Stimulated activated CD8-positive, alpha-beta memory T cell treated with anti-CD3 and anti-CD28 coated beads, Interleukin-4, amount 100 ng/mL, for 4 hours (primary cell): ENCODE measurements at places on chromosomes 4 and X.

GRCh38 chr4:46388857-46389256 lies 1.1 kb downstream of the GABRA2 start:
- DNase-seq: no peak

GRCh38 chr4:95466791-95467190 lies 82.0 kb downstream of the UNC5C start:
- no peak for DNase-seq

DNA sequence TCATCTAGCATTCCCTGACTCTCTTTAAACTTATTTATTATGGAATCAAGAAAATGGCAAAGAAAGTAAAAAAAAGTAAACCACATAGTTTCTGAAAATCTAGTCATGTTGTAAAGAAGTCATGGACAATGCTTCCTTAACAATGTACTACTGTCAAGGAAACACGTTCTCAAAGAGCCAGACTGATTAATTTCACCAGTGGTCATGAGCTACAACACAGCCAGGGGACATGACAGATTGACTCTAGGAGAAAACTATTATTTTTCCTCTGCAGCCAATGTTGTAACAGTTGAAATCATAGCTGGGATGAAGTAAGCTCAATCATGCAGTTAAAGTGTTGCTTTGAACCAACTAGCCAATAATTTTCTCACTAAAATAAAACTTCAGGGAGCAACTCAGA lies 109.2 kb downstream of the MAPK10 start:
- no peak for DNase-seq

- no peak for DNase-seq
Measured at GRCh38 chr4:13782231-13782630, 154.7 kb upstream of the BOD1L1 start.

DNA sequence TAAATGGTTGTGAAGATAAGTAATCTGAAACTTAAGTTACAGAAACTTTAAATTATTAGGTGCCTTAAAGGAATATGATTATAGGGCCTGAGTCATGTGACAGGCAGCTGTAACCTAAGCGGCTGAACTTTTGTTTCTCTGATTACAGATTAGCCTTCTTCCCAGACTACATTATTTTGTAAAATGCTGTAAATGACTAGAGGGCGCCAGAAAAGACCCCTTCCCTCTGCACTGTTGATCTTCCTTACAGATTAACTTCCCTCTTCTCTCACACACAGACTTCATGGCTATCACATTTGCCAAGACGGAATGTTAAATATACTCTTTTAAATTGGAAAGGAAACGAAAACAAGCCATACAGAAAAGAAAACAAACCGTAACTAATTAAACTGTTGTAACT lies 96.6 kb downstream of the EVC2 start:
- no peak for DNase-seq

- no peak for DNase-seq
Measured at GRCh38 chrX:14673764-14674163, 144.4 kb downstream of the GLRA2 start.

GRCh38 chrX:53704294-53704693 lies 17.8 kb upstream of the HUWE1 start:
- DNase-seq: no peak

DNA sequence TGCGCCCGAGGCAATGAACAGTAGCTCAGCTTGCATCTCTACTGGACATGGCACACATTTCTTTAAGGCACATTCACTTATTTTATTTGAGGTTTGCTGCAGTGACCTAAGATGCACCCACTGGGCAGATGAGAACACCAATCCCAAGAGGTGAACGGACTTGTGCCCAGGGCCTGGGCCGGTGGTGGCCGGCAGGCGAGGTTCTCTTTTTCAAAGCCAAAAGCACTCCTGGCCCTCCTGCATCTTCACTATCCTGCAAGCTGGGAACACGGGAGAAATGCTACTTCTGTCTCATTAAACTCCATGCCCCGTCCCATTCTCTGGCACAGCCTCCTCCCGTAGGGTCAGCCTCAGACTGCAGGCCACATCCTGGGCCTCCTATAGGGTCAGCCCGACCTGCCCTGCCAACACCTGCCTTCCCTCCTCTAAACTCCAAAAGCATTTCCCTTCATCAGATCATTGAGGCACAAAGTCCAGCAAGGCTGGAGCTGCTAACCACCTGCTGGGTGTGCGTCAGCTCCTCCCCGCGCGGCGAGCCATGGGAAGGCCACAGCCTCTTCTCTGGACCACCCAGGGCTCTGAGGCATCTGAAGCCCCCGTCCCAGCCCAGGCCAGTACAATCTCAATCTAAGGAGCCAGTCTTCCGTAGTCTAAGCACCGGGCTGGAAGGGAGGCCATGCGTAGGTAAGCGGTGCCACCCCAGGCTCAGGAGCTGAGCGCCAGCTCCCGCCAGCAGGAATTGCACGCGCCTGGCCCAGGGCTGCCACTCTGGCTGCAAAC lies 166.1 kb downstream of the AFAP1 start:
- DNase-seq: no peak

DNA sequence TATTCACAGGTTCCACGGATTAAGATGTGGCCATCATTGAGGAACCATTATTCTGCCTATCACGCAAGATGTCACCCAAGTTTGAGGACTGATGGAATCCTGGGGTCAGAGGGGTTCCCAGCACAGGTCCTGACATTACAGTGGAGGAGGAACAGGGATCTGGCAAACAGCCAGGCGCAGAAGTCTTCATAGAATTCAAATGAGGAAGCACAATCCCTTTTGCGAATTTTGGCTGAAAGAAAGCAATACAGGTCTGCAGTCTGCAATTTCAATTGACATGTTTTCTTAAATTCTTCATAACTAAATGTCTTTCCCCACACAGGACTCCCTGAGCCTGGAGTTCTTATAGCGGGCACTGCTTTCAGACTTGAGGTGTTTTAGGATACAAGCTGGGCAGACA lies 14.5 kb downstream of the DOCK11 start:
- DNase-seq: no peak

- no peak for DNase-seq
Measured at GRCh38 chrX:72107320-72107719, 24.4 kb downstream of the RTL5 start.

GRCh38 chr4:65341557-65341956 lies 328.7 kb downstream of the EPHA5 start:
- DNase-seq: no peak

DNA sequence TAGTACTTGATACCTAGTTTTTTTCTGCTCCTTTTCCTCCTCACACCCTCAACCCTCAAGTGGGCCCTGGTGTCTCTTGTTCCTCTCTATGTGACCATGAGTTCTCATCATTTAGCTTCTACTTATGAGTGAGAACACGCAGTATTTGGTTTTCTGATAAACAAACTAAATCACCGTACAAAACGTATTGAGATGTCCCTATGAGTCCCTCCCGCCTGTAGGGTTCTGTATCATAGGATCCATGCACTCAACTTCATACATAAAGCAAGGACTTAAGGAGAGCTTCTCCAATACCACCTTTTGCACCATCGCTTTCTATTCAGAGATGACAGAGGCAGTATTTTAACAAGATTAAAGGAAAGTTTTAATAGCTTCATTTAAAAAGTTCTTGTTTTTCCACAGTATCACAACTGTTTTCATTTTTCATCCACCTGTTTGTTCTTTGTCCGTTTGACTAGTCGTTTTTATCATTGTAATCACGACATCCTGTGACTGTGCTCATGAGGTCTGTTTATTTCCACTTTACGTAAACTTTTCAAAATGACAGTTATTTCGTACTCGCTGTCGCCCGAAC lies 457 bp upstream of the RAB9A start:
- no peak for DNase-seq

GRCh38 chr4:114146947-114147618 lies 167.6 kb upstream of the ARSJ start:
- DNase-seq: no peak
